ENCODE measurements at places on chromosomes 12 and 14.

DNA sequence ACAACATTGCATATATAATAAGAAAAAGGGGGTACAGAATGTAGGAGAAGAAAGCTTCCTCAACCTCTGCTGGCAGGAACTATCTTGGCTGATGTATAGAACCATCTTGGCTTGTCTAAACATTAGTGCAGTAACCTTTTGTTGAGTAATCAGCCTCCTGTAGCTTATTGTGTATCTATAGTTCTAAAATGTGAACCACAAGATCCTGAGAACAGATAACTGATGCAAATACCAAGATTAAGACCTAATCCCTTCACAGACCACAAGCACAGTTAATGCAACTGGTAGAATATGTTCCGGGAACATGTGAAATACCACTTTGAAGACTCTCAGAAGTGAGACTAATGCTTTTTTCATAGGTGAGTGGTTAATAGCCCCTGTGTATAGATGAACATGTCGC, 50.7 kb upstream of the KCNC2 start:
- no peak for DNase-seq

- DNase-seq, result no peak
These were observed 1.5 kb upstream of the PLEKHG3 start for GRCh38 chr14:64702493-64703394.

DNA sequence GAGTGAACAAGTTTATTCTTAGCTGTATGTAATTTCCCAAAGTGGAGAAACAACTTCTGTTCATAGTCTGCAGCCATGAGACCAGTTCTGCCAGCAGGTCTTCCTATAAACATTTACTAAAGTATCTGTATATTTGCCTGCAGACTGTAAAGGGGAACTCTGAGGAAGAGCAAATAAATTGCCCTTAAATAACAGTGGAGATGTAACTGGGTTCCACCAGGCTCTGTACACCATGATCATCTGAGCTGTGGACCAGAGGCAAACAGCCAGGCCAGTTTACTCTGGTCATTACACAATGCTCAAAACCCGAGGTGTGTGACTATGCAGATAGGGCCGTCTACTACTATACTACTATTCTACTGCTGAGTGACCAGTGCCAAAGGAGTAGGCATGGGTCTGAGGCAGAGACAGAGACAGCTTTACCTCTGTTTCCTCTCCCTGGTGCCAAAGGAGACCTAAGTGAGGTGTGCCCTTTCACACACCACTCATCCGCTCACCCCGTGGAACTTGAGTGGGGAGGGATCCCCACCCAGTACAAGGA, 21.1 kb upstream of the CERS5 start:
- no peak for DNase-seq

GRCh38 chr14:89245802-89246201, 171.2 kb downstream of the FOXN3 start:
- no peak for DNase-seq

- DNase-seq, result no peak
These were observed 41.9 kb upstream of the INF2 start for GRCh38 chr14:104647467-104648043.

DNA sequence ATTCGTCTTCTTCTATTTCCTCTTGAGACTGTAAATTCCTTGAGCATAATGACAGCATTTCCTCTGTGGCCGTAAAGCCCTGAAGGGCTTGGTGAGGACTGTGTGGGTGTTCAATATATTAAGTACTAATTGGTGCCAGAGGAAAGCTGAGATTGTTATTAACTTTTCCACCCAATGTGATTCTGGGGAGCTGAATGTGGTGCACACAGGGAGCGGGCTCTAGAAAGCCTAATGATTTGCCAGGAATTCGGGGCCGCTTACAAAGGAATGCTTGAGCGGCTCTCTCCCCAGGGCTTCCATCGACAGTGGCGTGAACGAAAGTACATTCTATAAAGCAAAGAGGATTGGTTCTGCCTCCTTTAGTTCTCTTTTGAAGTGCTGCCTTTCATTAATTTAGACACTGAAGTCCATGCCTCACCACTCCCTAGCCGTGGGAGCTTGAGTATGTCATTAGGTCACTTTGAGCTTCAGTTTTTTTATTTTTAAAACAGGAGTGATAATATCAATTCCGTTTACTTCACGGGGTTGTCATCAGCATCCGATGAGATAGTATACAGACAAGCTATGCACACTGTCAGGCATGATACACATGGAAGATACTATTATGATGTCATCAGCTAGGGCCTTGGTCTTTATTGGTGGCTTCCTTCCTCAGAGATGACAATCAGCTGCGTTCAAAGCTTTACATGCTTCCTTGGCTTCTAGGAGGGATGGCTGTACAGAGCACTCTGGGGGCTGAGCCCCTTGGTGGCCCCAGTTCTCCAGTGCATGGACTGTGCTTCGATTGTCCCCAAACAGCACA, 11.0 kb upstream of the GSG1 start:
- DNase-seq, result no peak

DNA sequence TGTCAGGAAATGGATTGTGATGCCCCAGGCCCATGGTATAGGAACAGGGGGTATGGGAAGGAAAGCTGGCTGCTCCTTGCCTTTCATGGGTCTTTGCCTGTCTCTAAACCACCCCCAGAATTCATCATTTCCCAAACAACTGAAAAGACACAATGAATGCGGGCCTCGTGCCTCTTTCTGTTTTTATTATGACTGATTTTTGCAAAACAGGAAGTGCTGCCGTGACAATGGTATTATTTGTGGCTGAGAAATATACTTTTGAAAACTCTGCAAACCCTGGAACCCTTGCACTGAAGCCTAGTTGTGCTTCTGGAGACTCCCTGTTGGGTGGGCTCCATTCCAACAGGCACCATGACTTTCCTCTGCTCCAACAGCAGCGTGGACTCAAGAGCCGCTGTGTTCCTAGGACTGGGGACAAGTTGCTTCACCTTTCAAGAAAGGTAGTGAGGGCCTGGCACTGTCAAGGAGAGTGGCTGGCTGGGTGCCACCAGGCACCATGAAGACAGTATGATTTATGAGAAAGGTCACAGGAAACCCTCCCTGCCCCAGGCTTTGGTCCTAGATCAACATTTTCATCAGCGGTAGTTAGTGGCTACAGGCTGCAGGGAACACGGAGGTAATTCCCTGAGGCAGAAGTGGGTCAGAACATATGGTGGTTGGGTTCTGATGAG, 4.8 kb upstream of the DGLUCY start:
- no peak for DNase-seq

DNA sequence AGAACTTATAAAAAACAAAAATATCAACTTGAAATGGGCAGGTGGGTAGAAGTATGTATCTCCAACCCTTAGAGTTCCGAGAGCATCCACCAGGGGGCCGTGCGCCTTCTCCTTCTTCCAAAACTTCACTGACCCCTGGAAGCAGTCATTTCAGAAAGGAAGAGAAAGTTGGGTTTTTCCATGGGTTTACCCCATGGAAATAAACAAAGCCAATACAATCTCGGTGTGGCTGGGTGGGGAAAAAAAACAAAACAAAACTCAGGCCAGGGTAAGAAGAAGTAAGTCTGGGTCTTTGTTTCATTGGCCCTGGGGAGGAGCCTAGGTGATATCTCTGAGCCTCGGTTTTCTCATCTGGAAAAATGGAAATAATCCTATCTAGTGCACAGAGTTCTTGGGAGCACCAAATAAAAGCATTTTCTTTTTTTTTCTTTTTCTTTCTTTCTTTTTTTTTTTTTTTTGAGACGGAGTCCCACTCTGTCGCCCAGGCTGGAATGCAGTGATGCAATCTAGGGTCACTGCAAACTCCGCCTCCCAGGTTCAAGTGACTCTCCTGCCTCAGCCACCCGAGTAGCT, 33.6 kb upstream of the HNF1A start:
- peak; percentile 9 for DNase-seq

GRCh38 chr12:62767496-62767895, 167.5 kb downstream of the PPM1H start:
- DNase-seq, result no peak

- DNase-seq, result no peak
These were observed 51.7 kb upstream of the DDX11 start for GRCh38 chr12:31021809-31022494.

GRCh38 chr12:113211160-113211559, 10.1 kb upstream of the TPCN1 start:
- DNase-seq, result no peak

DNA sequence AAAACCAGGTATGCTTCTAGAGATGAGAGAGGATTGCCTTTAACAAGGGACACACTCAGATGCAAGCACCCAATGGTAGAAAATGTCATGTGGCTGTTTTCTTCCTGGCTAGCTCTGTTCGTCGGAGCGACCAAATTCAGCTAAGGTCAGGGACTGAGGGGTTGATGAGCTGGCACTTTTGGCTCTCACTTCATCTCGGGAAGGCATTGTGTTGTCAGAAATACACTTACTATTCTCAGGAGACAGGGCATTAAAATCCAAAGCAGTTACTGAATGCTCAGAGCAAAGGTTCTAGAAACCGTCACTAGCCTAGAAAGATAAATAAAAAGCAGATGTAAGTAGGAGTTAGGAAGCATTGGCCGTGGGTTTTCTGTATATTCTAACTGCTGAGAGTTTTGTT, 275.7 kb upstream of the SSTR1 start:
- no peak for DNase-seq

DNA sequence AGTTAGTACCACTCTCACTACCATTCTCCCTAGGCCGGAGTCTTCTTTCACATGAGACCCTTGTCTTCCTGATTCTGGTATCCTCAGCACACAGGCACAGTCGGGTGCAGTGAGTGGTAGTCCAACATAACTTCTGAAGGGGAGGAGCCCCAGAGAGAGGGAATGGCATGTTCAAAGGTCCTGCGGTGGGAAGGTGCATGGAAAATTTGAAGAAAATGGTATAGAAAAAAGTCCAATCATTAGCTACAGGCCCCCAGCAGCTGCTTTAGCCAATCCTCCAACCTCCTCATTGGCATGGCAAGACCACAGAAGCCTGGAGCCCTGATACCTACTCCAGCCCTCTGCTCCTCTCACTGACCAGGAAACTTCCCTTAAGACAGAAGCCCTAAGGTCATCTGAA, 96.6 kb downstream of the ZFP36L1 start:
- DNase-seq, result no peak

GRCh38 chr12:64746663-64747062, 12.5 kb downstream of the GNS start:
- DNase-seq, result no peak

DNA sequence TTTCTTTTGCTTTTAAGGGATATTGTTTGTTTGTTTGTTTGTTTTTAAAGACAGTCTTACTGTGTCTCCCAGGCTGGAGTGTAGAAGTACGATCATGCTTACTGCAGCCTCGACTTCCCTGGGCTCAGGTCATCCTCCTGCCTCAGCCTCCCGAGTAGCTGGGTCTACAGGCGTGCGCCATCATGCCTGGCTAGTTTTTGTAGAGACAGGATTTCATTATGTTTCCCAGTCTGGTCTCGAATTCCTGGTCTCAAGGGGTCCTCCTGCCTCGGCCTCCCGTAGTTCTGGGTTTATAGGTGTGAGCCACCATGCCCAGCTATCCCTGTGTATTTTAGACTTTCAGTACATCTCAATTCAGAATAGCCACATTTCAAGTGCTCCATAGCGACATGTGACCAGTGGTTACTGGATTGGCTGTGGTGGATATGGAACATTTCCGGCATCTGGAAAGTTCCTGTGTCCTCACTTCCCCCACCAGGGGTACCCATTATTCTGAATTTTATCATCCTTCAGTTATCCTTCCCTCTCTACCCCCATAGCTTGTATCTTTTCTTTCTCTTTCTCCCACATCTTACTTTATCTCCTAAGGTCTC, 61.1 kb downstream of the HRK start:
- DNase-seq, result no peak

DNA sequence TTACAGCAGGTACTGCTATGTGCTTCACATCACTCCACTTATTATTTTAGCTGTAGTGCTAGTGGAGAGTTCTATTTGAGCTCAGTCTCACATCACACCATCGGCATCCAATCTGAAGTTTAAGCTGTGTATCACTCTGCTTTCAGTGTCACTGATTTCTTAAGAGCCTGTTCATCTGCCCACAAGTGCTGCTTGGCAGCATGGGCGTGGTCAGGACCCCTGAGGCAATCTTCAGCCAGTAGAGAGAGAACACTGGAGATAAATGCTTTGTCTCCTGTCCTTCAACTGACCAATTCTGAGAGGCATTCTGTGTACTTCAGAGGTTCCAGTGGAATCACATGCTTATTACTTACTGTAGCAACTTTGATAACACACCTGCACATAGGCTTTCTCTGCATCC, 728.8 kb downstream of the RPS29 start:
- DNase-seq, result no peak

- DNase-seq, result no peak
These were observed 486.2 kb downstream of the RAD51B start for GRCh38 chr14:68305738-68306137.

- no peak for DNase-seq
These were observed 12.9 kb upstream of the MSI1 start for GRCh38 chr12:120381752-120382419.

DNA sequence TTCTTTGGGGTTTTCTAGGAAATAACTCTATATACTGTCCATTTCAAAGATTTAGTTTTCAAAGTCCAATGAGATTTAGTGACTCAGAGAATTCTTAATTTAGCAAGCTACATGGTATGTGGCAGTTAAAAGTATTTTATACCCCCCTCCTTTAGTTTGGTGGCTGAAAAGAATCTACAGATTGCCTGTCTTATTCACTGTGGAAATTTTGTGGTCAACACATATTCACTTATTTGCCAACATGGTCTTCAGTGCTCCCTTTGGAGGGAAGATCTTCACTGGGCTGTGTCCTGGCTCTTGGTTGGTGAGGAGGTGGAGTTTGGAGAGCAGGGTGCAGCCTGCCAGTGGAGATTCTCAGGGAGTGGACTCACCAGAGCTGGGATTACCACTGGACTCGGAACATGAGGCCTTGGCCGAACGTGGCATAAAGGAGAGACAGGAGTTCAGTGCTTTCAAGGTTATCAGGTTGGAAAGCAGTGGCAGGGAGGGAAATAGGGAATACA, 39.8 kb downstream of the SAMD4A start:
- DNase-seq, result no peak

DNA sequence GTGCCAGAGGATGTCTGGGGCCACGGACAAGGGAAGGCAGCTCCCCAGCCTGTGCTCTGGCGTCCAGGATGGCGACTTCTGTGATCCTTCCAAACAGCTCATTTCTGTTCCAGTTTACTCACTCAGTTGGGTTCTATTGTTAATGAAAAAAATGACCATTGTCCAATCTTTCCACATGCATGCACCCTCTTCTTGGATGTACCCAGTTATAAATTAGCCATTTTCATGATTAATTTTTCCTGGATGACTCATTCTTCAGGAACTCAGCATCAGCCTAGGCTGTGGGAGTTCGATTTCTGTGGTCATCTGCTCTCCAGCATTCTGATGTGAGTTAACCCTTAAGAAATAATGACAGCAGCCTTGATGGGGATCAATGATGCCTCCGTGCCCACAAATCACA, 926.8 kb downstream of the BCL11B start:
- DNase-seq, result no peak

DNA sequence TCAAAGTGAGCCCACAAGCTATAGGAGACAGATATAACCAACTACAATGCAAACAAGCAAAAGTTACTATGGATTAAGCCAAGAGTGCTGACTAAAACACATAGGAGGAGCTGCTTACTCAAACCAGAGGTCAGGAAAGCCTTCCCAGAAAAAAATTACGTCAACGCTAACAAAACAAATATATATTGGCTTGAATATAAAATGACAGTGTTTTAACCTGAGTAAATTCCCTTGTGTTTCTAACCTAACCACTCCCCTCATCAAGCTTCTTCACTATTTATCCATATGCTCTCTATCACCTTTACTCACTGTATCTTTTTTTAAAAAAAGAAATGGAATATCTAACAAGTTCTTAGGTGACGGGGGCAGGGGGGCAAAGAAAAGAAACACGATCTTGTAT, 115.9 kb downstream of the MED13L start:
- no peak for DNase-seq

Data from amniotic stem cell (primary cell).